IPS DF 19.7 (cell line): ENCODE measurements at places on chromosomes 11 and 22.

GRCh38 chr11:88656283-88656682, 318.7 kb upstream of the CTSC start:
- no peak for DNase-seq

- DNase-seq, result no peak
Observed at GRCh38 chr11:723120-723883, 17.3 kb downstream of the EPS8L2 start.

GRCh38 chr11:122082205-122082604, 33.8 kb downstream of the BLID start:
- no peak for DNase-seq

- no peak for DNase-seq
Observed at GRCh38 chr11:61377461-61378160, 14.8 kb upstream of the TMEM216 start.

- no peak for DNase-seq
Observed at GRCh38 chr11:61905801-61906521, 11.4 kb downstream of the RAB3IL1 start.

- no peak for DNase-seq
Observed at GRCh38 chr22:37552524-37553163, 7.6 kb upstream of the CDC42EP1 start.

- DNase-seq, result no peak
Observed at GRCh38 chr22:44033694-44034093, 9.6 kb downstream of the PARVB start.

GRCh38 chr22:38834215-38834953, 9.4 kb downstream of the NPTXR start:
- no peak for DNase-seq

- DNase-seq, result no peak
Observed at GRCh38 chr22:37362621-37363020, 64.7 kb downstream of the ELFN2 start.

GRCh38 chr11:110317516-110317932, 21.1 kb upstream of the RDX start:
- no peak for DNase-seq

DNA sequence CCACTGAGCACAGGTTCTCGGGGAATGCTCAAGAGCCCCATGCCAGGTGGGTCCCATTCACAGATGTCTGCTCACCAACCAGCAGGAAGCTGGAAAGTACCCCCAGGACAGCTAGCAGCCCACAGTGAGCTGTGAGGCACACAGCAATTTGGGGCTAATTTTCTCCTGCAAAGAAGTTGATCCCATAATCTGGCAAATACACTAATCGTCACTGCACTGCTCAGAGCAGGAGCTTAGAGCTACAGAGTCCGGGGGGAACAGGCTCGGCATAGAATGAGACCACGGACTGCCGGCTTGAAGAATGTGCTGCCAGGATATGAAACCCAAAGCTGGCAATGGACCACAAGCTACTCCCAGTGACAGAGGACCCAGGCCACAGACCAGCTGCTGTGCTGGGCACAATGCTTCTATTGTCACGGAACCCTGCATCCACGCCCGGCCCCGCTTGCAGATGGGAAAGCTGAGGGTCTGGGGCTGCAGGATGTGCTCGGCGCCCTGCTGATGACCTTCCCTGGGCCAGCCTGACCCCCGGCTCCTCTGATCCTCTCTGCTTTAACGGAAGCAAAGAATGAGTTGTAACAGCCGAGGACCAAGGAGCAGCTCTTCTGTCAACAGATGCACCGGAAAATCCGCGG, 239.7 kb downstream of the CTTN start:
- DNase-seq, result no peak
